ENCODE measurements at places on chromosomes 12 and 14.

DNA sequence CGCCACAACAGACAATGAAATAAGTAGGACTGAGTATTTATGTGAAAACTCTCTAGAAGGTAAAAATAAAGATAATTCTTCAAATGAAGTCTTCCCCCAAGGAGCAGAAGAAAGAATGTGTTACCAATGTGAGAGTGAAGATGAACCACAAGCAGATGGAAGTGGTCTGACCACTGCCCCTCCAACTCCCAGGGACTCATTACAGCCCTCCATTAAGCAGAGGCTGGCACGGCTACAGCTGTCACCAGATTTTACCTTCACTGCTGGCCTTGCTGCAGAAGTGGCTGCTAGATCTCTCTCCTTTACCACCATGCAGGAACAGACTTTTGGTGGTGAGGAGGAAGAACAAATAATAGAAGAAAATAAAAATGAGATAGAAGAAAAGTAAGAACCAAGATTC lies 82.7 kb downstream of the VEZT start:
- DNase-seq = no peak

GRCh38 chr12:92796650-92797049 lies 93.9 kb downstream of the PLEKHG7 start:
- peak; percentile 28 for DNase-seq

DNA sequence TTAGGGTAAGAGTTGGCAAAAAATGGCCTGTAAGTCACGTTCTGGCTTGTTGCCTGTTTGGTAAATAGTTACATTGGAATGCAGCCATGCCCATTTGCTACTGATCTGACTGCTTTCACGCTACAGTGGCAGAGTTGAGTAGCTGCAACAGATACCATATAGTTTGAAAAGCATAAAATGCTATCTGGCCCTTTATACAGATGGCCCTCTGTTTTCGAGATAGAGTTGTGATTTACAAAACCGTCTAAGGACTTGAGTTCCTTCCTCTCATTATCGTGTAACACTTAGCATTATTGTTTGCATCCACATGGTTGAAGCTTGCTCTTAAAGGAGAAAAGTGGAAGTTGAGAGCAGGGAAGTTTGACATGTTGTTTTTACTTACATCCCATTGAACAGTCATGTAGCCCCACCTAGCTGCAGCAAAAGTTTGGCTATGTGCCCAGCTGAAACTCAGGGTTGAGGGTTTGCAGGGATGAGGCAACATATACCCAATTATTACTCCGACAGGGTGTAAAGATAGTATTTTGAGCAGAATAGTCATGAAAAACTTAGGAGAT lies 11.3 kb upstream of the SCFD1 start:
- DNase-seq = peak; percentile 78

DNA sequence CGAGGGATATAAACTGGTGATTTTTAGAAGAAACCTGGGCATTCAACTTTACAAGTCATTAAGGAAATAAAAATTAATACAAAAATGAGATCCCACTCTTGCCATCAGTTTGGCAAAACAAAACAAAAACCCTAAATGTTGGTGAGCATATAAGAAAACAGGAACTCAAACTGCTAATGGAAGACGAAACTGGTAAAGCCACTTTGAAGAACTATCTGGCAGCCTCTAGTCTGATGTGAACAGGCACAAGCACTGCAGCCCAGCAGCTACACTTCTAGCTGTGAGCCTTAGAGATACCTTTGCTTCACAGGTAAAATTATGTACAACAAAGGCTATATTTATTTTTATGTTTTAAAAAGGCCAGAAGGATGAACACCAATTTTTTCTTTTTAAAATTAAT lies 459.6 kb downstream of the ZFP36L1 start:
- DNase-seq = no peak

- DNase-seq = peak; percentile 92
Observed at GRCh38 chr14:69719501-69719951, 47.4 kb upstream of the SRSF5 start.

- no peak for DNase-seq
Observed at GRCh38 chr12:82690006-82690405, 3.3 kb downstream of the TMTC2 start.

- DNase-seq = no peak
Observed at GRCh38 chr12:88578276-88579160, 1.8 kb downstream of the KITLG start.

DNA sequence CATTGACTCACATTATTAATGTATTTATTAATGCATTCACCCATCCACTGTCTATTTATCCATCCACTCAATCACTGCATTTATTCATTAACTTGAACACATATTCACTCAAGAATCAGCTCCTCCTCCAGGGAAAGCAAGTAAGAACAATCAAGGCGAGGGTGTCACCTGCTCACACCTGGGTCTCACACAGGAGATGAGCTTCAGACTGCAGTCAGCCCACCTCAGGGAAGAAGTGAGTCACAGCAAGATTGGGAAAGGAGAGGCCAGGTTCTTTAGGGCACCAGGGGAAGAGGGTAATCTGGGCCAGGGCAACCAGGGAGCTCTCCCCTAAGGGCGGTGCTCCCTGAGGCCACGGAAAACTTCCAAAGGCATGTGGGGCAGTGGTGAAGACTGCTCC lies 367.3 kb downstream of the BCL11B start:
- DNase-seq = no peak

DNA sequence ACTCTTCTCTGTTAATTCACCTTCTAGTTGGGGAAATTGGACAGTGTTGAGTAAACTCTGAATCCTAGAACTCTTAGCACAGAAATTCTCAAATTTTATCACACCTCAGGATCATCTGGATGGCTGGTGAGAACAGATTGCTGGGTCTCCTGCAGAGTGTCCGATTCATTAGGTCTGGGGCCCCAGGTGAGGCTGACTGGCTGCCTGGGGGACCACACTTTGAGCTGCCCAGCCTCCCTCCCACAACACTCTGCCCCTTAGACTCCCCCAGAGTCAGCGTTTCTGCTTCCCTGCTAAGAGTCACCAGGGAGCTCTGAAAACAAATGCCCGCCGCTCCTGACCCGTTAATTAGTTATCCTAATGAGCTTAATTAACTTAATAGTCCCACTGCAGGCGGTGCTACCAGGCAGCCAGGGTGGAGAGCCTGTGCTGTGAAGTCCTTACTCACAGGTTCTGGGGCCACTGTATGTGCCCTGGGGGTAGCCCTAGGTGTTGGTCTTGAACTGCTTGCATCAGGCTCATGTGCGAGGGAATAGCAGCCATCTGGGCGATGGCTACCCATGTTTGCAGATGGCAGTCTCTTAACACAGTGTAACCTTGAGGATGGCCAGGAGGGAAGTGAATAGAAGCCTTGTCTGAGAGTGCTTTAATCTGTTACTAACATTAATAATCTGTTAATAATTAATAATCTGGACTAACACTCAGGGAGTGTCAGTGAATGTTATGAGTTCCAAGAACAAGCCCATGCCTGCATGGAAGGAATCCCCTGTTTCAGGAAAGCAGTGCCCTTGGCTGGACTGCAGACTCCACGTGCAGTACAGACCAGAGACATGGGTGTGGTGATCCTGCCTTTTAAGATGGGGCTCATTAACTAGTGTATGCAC lies 35.6 kb downstream of the AACS start:
- no peak for DNase-seq

DNA sequence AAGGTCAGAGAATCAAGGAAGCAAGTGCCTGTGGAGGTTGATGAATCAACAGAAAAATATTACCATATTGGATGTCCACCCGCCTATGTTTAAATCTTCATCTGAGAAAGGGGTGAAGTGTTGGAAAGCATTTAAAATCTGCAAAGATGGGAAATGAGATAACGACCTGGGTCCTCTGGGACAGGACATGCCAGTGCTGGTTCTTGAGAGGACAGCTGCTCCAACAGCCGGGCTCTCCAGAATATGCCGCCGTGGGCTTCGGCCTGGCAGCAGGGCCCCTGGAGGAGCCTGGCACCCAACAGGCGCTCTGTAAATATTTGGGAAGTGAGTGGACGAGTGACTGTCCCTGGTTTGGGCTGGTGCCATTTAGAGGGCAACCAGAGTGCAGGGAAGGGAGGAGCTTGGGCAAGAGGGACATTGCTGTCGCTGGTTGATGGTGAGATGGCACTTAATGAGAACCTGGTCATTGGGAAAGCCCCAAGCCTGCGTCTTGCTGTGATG lies 129.9 kb downstream of the KCNA5 start:
- DNase-seq = no peak

DNA sequence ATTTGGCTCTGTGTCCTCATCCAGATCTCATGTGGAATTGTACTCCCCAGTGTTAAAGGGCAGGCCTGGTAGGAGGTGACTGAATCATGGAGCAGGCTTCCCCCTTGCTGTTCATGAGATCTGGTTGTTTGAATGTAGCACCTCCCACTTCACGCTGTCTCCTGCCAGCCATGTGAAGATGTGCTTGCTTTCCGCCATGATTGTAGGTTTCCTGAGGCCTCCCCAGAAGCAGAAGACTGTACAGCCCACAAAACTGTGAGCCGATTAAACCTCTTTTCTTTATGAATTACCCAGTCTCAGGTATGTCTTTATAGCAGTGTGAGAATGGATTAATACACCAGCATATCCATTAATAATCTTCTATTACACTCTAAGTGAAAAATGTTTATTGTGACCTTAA lies 70.2 kb downstream of the BAZ1A start:
- no peak for DNase-seq

DNA sequence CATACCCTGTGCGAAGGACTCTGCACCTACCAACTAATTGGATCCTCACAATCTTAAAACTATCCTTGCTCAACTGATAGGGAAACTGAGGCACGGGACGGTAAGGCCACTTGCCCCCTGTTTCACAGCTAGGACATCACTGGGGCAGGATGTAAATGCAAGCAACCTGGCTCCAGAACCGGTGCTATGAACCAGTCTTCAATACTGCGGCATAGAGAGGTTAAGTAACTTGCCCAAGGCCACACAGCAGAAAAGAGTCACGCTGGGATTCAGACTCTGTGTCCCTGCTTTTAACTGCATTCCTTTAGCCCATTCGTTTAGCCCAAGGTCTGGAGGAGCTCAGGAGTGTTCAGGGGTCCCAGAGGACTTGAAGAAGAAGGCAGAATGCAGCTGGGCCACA lies 76.1 kb downstream of the NCOR2 start:
- no peak for DNase-seq

- DNase-seq = no peak
Observed at GRCh38 chr12:130859161-130859560, 12.7 kb upstream of the RAN start.

Measured in fibroblast of upper back skin (primary cell).